Mesothelial cell of epicardium (in vitro differentiated cells): ENCODE measurements at places on chromosomes 16 and 17.

- no peak for DNase-seq
These were observed 17.5 kb upstream of the MLKL start for GRCh38 chr16:74718140-74718539.

GRCh38 chr17:17719199-17719940, 38.1 kb downstream of the RAI1 start:
- DNase-seq, result no peak

GRCh38 chr17:37737971-37738370, 6.9 kb downstream of the HNF1B start:
- no peak for DNase-seq

DNA sequence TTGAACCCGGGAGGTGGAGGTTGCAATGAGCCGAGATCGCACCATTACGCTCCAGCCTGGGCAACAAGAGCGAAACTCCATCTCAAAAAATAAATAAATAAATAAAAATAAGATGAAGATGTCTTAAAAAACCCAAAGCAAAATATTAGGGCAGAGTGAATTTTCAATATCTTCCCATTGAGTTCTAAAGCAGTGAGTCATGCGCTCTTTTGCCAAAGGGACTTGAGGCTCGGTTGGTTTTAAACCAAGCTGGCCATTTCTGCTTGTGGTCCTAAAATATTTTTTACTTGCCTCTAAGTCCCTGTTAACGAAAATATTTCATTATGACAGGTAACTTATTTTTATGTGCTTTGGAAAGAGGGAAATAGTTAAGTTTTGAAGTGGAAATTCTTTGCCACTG, 4.7 kb downstream of the PAFAH1B1 start:
- DNase-seq, result no peak

DNA sequence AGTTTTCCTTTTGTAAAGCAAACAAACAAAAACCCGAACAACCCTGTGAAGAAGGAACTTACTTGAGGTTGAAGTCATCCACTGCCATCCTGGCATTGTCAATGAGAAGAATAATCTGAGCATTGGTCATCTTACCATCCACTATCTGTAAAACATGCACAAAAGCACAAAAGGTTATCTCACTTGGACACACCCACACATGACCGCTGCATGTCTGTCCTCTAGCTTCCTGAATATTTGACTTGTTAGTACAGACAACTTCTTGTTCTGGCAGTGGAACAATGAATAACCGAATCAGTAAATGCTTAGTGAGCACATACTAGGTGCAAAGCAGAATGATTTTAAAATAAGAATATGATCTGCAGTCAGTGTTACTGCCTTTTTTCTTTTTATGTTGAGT, 6.1 kb downstream of the KRT23 start:
- DNase-seq, result no peak

- no peak for DNase-seq
These were observed 26.0 kb upstream of the DLX3 start for GRCh38 chr17:50020841-50021599.

DNA sequence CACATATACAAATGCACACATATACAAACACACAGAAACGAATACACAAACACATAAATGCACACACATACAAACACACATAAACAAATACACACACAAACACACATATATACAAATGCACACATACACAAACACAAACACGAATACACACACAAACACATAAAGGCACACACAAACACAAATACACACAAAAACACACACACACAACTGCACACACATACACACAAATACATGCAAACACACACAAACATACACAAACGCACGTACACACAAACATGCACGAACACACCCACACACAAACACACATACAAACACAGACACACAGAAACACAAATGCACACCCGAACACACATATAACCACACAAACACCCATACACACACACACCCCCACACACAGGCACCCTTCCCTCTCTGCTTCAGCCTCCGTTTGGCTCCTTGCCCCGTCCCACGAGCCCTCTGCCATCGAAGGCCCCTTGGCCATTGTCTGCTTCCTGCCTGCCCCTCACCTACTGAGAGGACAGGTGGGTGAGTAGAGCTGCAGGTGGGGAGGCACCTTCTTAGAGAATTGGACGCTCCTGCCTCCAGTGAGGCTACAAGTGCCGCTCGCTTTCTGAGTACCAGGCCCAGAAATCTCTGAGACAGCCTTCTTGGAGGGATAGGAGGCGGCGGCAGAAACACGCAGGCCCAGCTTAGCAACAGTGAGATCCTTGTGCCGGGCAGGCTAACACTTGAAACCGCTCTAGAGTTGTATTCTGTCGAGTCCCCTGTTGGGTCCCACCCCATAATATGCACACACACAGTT, 331.2 kb downstream of the FOXL1 start:
- DNase-seq, result no peak
